CD8-positive, alpha-beta memory T cell (primary cell): ENCODE measurements at places on chromosomes 12 and 14. TPM values are rescaled to one million over a fixed set of nuclear protein-coding genes. Genes with fewer than 3 reads are reported as not detected.

Gene POTEM
- not detected for polyA plus RNA-seq

Gene LGMN
- polyA plus RNA-seq, result 7.0 TPM

Gene ADAM21
- 0.12 TPM for polyA plus RNA-seq

DNA sequence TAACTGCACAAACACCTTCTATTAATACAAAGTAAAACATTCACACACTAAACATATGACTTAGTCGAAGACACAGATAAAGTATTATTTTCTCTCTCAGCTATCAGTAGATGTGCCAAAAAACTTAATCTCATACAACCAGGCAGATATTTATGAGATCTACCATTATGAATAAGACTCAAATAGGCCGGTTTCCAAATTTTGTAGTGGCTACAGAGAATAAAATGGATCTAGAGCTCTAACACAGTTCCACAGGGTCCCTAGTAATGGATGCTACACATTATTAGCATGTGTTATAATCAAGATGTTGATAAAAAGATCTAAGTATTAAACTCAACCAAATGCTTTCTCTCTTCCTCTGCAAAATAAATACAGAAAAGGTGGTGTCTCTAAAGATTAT, 10.4 kb downstream of the SAV1 start:
- H3K36me3 ChIP-seq, result no peaks in the 10 kb centered on the region
- DNase-seq, result no peak
- H3K27ac ChIP-seq, result no peak overlapping the region

GRCh38 chr12:56766535-56766934, 3.4 kb downstream of the HSD17B6 start:
- H3K4me3 ChIP-seq, result no peak overlapping the region
- no peak overlapping the region for H3K27ac ChIP-seq
- no peaks in the 10 kb centered on the region for H3K27me3 ChIP-seq
- no peaks in the 10 kb centered on the region for H3K36me3 ChIP-seq

GRCh38 chr14:54652188-54652587, 85.3 kb downstream of the SAMD4A start:
- no peak overlapping the region for H3K27ac ChIP-seq
- peaks cover 3% of the 10 kb centered on the region for H3K27me3 ChIP-seq
- H3K4me3 ChIP-seq, result no peak overlapping the region
- no peak for DNase-seq
- no peaks in the 10 kb centered on the region for H3K36me3 ChIP-seq
